Thymus (tissue), 14 donors: ENCODE measurements at places on chromosomes 16 and 17. TPM values are rescaled to one million over a fixed set of nuclear protein-coding genes. Genes with fewer than 3 reads are reported as not detected.

DNA sequence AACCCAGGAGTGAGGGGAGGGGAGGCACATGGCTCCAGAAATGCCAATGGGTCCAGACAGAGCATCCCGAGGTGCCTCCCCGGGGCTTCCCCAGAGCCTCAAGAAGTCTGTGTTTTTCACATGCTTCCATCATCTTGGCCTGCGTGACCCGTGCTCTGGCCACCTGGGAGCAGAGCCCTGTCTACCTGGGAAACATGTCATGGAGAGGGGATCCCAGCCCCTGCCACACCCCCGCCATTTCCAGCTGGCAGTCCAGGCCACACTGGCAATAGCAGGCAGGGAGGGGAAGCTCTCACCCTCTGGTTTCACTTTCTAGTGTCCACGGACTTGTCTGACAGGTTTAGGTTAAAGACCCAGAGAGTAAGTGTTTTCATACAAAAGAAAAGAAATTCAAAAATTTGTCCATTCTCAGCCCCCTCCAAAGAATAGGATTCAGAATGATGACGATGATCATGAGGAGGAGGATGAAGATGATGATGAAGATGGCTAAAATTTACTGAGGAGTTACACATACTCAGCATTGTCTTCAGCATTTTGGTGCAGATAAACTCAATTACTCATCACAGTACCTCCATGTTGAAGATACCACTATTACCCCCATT, 9.0 kb downstream of the SMIM5 start:
- DNase-seq = no peak

GRCh38 chr16:24132797-24133155, 123.4 kb upstream of the CACNG3 start:
- DNase-seq = no peak

DNA sequence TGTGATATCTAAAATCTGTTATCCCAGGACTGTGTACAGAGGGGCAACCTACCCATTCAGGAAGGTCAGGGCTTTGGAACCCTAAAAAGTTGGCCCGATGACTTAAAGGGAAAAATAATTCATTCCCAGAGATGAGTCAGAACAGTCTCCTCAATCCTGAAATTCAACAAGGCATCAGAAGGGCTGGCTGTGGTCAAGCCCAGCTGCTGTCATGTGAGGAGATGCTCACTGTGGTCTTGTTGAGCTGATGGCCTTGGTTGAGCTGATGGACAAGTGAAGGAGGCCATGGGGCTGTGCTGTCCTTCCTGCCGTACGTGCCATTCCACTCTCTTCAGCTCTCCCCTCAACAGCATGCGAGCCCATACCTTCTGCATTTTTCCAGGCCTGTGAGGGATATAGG, 20.9 kb upstream of the DRG2 start:
- DNase-seq = no peak

DNA sequence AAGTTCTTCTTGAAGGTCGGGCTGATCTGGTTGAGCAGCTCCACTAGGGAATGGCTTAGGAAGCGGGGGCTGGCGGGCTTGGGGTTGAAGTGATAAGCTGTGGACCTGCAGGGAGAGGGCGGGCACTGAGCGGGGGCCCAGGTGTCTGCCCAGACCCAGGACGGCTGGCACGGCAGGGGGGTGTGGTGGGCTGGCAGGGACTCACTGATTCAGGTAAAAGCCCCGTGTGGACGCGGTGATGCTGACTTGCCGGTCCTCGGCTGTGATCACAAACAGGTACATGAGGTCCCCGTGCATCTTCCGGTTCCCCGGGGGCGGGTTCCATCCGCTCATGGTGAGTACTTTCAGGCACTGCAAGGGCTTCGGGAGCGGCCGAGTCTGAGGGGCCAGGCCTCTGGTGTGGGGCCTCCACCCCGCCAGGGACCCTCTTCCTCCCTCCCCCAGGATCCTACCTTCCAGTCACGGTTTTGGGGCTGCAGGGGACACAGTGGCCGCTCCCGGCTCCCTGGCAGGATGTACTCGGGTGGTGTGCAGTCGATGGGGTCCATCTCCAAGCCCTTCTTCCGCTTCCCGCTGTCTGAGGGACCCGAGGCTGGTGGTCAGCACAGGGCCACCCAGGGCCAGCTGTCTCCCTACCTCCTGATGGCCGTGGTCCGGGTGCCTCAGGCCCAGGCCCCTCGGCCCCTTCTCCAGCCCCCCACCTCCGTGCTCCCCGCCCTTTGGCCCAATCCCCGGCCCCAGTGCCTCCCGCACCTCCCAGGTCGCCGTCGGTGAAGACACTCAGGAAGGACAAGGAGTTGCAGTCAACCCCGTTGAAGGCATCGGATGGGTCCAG, 10.2 kb downstream of the CLUH start:
- DNase-seq = no peak

GRCh38 chr16:12294471-12294870, 317.9 kb downstream of the SNX29 start:
- no peak for DNase-seq

DNA sequence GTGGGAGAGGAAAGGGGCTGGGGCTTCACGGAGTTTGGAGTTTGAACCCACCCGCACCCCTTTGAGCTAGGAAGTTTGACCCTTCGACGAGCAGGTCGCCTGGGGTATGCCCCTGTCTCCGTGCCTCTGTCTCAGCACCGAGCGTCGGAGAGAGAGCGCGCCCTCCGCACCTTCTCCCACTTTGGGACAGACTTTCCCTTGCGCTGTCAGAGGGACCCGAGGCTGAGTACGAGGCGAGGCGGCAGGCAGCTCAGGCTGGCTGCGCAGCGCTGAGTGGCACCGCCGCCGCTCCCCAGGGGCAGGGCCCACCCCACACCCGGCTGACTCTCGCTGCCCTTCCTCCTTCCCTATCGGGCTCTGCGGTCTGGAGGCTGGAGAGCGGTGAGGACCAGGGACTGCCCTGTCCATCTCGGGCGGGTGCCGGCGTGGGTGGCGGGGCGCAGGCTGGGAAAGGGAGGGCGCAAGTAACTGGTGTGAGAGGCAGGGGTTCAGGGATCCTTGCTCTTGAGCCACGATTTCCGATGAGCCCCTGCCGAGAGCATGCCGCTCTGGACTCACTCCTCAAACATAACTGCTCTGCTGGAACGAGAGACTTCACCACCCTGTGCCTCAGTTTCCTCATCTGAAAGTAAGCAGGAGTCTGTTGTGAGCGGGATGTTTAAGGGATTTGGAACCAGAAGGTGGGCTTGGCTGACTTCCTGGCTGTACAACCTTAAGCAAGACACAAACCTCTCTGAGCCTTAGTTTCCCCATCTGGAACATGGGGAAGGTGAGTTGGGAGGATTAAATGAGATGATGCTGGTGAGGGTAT, 981 bp downstream of the BEAN1 start:
- DNase-seq = no peak

MYH1 gene
- total RNA-seq = under 0.01 TPM

UBE2O gene
- 8.8 TPM for total RNA-seq
